H4 (cell line): ENCODE measurements at places on chromosomes 4 and X.

GRCh38 chrX:48794340-48794910, 7.4 kb upstream of the HDAC6 start:
- DNase-seq: no peak

GRCh38 chrX:21638311-21638710, 19.8 kb downstream of the KLHL34 start:
- no peak for DNase-seq

- peak; percentile 37 for DNase-seq
These were observed 107.6 kb downstream of the LARP1B start for GRCh38 chr4:128168701-128169100.

- no peak for DNase-seq
These were observed 58.7 kb upstream of the GPR34 start for GRCh38 chrX:41630091-41630490.

- no peak for DNase-seq
These were observed 227.8 kb downstream of the CPE start for GRCh38 chr4:165606465-165607205.

GRCh38 chr4:124872659-124873058, 160.1 kb upstream of the ANKRD50 start:
- no peak for DNase-seq

GRCh38 chr4:8192748-8193738, 6.0 kb upstream of the SH3TC1 start:
- peak; percentile 47 for DNase-seq
